Liver (tissue), 10 donors: ENCODE measurements at places on chromosomes 1 and 21. TPM values are rescaled to one million over a fixed set of nuclear protein-coding genes. Genes with fewer than 3 reads are reported as not detected.

CHD5 gene
- under 0.01 TPM for total RNA-seq

ACADM gene
- total RNA-seq, result 68.3 TPM

TUT4 gene
- total RNA-seq, result 20.0 TPM

MSH4 gene
- total RNA-seq, result 0.14 TPM

RC3H1 gene
- 14.9 TPM for total RNA-seq

OR1C1 gene
- total RNA-seq, result not detected

ESPN gene
- 66.1 TPM for total RNA-seq

MYOM3 gene
- total RNA-seq, result 0.17 TPM

DNA sequence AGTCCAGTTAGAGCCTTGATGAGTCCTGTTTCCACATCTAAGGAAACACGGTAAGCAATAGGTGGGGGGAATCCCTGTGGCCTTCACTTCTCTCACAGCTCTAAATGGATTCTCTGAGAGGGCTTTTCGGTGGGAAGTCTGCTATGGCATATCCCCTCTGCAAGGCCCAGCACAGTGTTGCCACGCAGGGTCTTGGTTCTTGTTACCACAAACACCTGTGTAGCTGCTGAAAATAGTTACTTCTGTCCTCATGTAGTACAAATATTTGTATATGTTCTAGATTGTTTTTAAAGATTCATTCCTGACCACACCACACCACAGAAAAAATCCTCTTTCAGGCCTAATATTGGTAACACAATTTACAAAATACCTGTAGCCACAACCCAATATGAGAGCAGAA, 5.6 kb downstream of the ACTA1 start:
- DNase-seq, result no peak

GRCh38 chr1:219537223-219537631, 75.7 kb downstream of the ZC3H11B start:
- no peak for DNase-seq

- DNase-seq, result no peak
These were observed 142.1 kb upstream of the COL11A1 start for GRCh38 chr1:103250441-103250861.

DNA sequence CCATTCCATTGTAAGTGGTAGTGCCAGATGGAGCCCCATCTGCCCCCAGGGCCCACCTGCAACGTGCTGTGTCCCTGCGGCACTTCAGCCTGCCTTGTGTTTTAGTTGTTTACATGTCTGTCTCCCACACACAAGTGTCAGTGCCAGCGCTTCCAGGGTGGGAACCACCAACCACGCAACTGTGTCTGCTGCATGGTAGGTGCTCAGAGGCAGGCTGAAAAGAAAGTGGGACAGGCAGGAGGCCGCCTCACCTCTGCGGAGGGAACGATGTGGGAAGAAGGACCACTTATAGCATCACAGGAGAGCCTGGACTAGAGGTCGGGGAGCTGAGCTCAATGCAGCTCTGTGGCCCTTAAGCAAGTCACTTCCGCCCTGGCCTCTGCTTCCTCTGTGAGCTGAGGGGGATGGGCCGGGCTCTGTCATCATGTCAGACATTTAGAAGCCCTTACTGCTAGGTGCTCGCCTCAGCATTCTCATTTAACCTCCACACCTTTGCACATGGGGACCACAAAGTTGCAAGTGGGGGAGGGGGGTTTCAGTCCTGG, 17.9 kb downstream of the SLC9A1 start:
- DNase-seq, result peak; percentile 47

GRCh38 chr1:90826024-90826423, 108.9 kb upstream of the BARHL2 start:
- DNase-seq, result no peak

DNA sequence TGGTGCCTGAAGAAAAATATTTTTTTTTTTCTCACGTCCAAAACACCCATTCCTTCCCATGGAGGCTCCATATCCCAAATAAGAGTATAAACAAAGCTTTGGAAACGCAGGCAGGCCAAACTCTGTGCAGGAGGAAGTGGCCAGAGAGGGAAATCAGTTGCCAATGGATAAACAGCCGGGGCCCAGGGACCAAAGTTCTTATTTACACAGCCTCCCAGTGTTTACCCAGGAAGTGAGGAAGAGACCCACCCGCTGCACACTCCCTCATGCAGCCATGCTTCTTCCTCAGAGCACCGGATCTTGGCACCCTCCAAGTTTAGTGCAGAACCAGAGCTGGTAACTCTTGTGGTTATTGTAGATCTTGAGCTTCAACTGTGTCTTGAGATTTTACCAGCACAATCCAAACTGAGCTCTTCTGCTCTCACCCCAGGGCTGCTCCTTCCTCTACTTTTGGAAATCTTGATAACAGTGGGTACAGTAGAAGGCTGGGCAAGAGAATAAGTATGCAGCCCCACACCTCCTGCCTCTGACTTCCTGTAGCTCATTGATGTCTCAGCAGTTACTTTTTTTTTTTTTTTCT, 14.2 kb downstream of the MARCKSL1 start:
- DNase-seq, result no peak

DNA sequence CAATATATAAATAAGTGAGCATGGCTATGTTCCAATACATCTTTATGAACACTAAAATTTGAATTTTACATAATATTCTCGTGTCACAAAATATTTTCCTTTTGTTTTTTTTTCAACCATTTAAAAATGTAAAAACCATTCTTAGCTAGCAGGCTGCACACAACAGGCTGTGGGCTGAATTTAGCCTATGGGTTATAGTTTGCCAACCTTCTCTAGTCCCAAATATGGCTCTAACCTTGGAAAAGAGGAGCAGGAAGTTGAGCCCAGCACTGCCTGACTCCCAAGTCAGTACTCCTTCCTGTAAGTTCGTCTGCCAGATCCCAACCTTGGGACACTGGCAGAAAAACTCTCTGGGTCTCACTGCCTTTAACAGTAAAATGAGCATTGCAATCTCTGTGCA, 13.4 kb downstream of the C1QB start:
- no peak for DNase-seq

DNA sequence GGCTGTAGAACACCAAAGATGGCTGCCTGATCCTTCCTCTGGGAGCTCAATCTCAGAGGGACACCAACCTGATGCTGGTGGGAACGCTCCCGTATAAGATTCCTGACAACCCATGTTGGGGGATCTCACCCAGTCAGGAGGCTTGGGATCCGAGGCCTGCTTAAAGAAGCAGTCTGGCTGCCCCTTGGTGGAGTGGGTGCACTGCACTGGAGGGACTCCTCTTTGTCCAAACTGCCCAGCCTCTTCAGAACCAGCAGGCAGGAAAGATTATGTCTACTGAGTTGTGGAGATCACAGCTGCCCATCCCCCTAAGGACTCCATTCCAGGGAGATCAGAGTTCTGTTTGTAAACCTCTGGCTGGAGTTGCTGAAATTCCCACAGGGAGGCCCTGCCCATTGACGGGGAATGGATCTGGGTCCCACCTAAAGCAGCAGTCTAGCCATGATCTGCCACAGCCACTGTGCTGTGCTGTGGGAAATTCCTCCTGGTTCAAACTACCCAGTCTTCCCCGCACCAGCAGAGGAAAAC, 23.0 kb downstream of the S100B start:
- DNase-seq, result no peak

DNA sequence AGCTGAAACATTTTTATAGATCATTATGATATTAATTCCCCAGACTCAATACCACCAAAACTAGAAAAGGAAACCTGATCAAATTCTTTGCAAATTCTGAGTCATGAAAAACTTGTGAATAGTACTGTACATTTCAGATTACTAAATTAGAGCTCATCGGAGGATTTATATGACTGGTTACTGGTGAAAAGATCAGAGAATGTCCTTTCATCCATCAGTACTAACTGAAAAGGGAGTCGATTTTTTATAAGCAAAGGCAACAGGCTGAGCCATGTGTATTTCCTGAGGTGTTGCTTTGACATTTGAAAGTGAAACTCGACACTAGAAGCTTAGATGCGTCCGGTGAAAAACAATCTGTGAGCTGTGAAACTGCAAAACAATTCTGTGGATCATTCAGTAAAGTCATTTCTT, 155.7 kb downstream of the TNFSF18 start:
- no peak for DNase-seq

DNA sequence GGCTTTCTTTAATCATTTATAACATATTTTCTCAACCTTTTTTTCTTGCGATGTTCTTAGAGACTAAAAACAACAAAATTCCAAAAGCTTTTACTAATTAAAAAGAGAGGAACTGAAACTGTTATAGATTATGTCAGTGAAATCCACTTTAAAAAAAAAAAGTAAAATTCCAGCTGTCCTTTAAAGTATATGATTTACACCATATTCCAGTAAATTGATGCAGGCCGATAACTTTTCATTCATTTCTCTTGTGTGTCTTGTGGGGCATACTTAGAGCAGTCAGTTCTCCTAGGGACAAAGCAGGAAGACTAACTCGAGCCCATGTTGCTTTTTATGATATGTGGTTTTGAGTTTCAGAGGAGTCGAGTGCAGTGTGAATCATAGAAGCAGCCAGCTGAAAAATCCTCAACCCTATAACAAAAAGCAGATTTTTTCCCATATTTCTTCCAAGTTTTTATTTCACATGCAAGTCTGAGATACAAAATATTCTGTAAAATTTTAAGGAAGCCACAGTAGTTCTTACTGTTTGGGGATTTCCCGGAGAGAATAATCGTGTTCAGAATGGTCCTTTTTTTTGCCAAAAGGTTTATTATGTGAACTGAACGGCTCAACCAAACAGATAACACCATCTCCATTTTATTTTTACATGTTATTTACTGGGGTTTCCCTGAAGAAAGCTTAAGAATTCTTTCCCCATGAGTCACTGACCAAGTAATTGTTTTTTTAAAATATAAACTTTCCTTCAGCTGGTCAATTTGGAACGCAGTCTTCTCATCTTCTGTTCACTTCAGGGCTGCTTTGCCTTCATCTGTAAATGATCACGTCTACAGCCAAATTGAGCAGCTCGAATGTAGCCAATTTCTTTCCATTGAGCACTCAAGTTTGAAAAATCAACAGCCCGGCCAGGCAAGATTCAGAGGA, 77.0 kb upstream of the C1orf105 start:
- DNase-seq, result no peak

- DNase-seq, result no peak
These were observed 407.8 kb downstream of the DUSP10 start for GRCh38 chr1:221334062-221334461.

- DNase-seq, result peak; percentile 78
These were observed at the start of gene SAMD11 for GRCh38 chr1:923131-923990. SAMD11 (plus strand) TSS chr1:923923; CDS start chr1:924432, 509 bp downstream.
